Stimulated activated CD4-positive, alpha-beta T cell treated with anti-CD3 and anti-CD28 coated beads, Interleukin-12 subunit alpha, Interleukin-12 subunit beta, amount 100 ng/mL, for 4 hours (primary cell): ENCODE measurements at places on chromosomes 5 and 9.

- DNase-seq = no peak
Measured at GRCh38 chr5:35780236-35780635, 76.5 kb upstream of the IL7R start.

DNA sequence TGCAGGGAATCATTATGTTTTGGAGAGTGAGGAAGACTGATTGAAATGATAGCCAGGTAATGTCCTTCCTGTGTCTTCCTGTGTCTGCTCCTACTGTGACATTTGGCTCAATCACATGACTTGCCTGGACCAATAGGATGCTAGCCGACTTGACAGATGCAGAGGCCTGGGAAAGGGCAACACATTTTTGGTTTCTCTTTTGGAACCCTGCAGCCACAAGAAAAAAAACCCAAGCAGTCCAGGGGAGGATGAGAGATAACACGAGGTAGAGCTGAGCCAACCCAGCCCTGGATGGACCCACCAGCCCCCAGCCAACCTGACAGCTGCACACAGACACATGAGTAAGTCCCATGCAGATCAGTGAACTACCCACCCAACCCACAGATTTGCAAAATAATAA, 256.1 kb upstream of the SMARCA2 start:
- no peak for DNase-seq

DNA sequence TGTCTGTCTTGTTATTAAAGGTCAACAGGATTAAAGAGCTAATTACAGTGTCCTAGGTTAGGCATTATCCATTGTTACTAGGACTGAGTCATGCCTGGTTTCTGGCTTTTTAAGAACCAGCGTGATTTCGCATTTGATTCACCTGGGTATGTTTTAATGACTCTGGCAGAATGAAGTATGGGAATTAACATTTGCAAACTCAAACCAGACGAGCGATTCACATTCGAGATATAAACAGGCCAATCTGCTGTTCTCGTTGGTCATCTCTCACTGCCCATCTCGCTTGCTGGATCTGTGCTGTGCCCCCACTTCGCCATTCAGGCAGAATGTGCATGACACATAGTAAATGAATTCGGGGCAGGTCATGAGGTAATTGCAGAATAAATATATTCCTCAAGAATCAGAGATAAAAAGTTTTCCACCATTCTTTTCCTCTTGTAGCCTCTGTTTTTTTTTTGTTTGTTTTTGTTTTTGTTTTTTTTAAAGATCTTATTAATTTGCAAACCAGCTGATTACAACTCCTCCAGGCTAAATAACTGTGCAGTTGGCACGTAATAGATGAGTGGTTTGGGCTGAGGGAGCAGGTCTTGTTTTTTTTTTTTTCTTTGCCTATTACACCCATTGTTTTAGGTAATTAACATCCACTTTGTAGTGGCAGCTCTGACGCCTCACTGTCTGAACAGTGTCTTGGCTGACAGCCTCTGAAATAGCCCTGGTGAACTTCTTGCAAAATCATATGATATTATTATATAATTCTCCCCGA, 313.5 kb upstream of the MSX2 start:
- no peak for DNase-seq

DNA sequence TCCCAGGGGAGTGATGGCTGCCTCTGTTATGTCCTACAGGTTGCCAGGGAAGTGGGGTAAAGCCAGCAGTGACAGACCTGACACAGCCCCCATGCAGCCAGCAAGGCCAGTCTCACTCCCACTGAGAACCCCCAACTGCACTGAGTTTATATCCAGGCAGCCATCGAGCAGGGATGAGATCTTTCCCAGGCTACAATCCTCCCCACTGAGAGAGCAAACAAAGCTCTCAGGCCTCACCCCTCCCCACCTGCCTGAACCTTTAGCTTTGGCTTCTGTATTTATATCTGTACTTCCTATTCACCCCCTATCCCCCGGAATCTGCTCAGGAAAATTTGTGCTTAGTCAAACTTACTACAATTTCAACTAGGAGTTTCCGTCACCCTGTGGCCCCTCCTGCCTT, 284.1 kb downstream of the FAM170A start:
- DNase-seq = no peak

DNA sequence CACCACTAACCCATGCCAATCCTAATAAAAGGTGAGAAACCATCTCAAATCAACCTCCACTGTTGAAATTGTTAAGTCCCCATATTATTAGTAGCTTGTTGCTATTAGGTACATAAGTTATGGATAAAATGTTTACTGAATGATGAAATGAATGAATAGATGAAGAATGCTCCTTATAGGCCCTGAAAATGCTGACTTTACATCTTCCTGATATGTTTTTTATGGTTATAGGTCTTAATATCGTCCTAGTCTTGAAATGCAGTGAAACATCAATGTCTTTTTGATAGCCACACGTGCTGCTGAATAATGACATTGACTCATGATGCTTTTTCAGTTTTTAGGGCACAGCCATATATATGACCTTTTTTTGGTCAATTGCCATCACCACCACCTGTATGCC, 277.7 kb downstream of the SAXO1 start:
- no peak for DNase-seq

- no peak for DNase-seq
Measured at GRCh38 chr9:38284588-38285051, 107.9 kb upstream of the ALDH1B1 start.

DNA sequence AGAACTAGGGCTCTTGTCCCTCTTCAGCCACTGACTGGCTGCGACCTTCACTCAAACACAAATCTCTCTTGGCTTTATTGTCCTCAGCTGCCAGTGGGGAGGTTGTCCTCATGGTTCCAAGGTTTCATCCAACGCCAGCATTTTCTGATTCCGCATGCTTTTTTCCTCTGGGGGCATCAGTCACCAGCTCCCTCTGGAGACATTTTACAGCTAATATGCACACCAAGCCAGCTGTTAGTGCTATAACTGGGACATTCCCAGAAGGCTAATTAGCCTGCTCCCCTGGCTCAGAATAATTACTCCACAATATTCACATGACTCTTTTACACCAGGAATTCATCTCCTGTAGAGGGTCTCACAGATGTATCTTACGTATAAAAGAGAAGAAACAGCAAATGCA, 193.6 kb upstream of the ANKRD55 start:
- DNase-seq = no peak

DNA sequence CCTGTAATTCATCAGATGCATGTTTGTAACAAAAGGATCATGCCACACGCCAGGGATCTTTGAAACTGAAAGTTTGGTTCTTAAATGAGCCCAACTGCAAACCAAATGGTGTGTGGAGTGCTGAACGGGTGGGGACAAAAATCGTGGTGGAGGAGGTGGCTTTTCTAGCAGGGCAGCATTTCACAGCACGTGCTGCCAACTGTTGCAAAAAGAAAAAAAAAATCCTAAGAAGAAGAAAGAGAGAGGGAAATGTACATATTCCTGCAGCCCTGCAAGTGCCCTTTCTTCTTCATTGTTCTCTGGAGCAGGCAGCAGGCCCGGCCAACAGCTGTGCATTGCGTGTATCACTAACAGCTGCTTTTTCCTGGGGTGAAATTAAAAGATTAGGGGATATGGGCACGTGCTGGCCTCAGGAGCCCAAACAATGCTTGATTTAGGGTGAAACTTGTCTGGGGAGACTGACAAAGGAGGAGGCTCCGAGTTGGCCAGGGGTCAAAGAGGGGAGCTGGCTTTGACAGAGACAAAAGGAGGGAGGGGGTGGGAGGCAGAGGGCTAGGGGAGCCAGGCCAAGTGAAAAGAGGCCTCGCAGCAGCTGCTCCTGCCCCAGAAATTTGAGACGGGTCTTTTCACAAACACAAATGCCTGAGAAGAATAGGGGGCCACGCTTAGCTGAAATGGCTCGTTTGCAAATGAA, 73.0 kb downstream of the GADD45G start:
- no peak for DNase-seq

- DNase-seq = peak; percentile 60
Measured at GRCh38 chr9:14693251-14693861, at the start of gene ZDHHC21. TSS of gene ZDHHC21 (minus strand) at chr9:14693432. CDS start at chr9:14674340, 19,092 bp downstream.

DNA sequence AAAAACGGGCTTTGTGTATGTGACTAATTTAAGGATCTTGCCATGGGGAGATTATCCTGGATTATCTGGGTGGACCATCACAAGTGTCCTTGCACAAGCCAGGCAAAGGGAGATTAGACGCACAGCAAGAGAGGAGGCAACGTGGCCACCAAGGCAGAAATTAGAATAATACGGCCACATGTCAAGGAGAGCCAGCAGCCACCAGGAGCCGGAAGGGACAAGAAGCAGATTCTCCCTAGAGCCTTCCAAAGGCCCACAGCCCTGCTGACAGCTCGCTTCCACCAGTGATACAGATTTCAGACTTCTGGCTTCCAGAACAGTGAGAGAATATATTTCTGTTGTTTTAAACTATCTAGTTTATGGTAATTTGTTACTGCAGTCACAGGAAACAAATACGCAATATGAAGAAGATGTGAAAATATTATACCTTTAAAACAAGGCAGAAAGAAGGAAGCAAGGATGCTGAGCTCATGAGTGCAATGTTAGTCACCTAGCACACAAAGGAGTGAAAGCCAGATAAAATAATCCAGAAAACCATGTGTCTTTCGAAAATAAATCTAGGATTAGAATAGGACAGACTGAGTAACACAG, 28.7 kb upstream of the F2RL1 start:
- DNase-seq = no peak

DNA sequence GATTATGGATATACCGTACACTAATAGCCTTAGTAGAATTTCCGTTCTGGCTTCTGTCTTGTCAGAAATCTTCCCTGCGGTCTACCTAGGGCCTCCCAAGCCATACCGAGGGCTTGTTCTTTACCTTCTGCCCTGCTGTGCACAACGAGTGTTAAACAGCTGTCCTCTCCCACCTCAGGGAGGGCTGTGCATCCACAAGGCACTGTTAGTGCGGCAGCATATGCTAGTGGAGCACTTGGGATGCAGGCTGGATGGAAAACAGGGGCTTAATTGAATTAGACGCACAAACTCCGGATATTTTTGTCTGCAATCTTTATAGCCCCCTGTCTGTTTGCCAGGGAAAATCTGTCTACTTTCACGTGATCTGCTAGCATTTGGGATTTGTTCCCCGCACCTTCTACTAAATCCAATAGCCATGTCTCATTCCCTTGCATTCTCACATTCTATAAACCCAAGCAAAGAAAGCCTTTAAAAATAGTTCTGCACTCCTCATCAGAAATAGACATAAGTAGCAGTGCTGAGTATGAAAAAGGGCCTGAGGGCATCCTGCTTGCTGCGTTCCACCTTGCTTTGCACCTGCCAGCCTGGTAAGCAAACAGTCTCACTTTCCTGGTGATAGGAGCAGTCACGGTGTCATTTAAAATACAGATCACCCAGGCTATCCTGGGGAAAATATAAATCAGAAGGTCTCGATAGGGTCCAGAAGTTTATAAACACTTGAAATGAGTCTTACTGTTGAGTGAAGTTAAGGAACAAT, 382.6 kb downstream of the RASEF start:
- DNase-seq = no peak

- no peak for DNase-seq
Measured at GRCh38 chr9:8845376-8845775, 1045.8 kb upstream of the DMAC1 start.

DNA sequence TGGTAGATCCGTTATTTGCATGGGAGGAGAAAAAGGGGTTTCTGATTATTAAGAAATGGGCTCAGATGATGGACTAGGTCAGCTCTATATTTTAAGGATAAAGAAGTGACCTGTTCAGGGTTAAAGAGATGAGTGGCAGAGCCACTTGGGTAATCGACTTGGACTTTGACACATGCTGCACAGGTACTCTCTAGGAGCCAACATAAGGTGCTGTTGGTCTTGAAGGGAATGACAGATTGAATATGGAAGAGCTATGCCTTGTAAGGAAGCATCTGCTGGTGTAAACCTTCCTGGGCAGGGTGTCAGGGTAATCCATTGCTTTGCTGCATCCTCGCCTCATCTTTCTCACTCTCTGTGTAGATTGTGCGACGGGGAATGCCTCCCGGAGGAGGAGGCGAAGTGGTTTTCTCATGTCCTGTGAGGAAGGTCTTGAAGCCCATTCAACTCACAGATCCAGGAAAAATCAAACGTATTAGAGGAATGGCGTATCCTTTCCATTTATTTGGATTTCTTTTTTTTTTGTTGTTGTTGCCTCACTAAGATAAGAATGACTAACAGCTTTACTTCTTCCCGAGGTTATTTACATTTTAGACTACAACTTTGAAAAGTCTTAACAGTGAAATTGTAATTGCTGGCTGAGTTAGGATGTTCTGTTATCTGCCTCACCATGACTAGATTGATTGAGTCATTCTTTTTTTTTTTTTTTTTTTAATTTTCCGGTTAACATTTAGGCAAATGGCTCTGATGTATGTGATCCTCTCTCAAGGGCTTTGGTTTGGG, 41.2 kb downstream of the RCL1 start:
- DNase-seq = no peak

- no peak for DNase-seq
Measured at GRCh38 chr9:89742660-89743059, 137.8 kb downstream of the GADD45G start.

DNA sequence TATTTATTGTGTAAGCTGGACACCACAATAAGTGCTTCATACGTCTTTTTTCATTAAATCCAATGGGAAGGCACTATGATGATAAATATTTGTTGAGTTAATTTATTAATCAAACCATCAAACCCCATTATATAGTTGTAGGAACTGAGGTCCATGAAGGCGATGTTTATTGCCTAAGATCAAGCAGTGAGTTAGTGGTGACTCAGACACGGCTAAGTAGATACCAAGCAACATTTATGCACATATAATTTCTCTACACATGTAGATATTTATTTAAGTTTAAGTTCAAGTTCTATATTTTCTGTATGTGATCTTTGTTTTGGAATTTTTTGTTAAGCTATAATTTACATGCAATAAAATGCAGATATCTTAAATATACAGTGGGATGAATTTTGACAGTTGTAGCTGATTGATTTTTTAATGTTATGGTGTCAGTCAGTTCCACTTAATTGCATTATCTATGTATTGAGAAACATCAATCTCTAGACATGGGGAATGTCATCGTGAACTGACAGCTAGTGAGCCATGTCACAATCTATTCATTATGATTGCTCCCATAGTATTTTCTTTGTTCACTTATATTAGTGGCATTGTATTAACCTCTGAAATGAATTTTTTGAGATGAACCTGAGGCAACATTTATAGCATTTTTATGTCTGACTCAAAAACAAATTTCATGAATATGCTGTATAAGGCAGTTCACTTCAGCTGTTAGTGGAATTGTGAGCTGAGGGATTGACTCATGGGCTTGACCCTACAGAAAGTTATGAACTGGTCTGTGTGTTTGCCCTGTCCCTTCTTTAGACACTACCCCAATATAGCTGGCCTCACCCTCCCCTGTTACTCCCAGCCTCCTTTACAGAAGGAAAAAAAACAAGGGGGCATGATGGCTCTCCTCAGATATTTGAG, 11.9 kb upstream of the GARNL3 start:
- DNase-seq = no peak
